Urinary bladder (tissue), 4 donors: ENCODE measurements at places on chromosomes 11 and 22. TPM values are rescaled to one million over a fixed set of nuclear protein-coding genes. Genes with fewer than 3 reads are reported as not detected.
A peak's percentile ranks its signal among the peaks of the same experiment; 100 is the strongest.

DNA sequence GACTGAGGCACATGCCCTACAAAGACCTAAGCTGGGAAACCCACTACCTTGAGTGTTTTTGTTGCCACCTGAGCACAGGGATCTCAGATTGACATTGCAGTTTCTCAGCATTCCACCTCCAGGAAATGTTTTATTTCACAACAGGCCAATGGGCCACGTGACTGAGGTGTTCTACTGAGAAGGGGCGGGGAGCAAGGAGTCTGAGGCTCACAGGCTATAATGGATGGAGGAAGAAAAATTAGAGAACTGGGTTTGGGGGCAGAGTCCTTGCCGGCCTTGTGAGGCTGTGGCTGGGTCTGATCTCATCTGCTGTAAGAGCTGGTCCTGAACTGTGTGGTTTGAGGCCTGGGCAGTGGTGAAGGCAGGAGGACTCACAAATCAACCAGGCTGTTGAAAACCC, 40.7 kb downstream of the ZNF202 start:
- no peak for DNase-seq

The PATE2 gene
- total RNA-seq: 0.53 TPM

- DNase-seq: peak; percentile 61
These were observed 88.6 kb upstream of the CRYBB3 start for GRCh38 chr22:25110846-25111578.

GRCh38 chr22:45098056-45098455, 65.7 kb upstream of the NUP50 start:
- no peak for DNase-seq

GRCh38 chr11:57475671-57476046, 15.3 kb downstream of the RTN4RL2 start:
- DNase-seq: no peak

DNA sequence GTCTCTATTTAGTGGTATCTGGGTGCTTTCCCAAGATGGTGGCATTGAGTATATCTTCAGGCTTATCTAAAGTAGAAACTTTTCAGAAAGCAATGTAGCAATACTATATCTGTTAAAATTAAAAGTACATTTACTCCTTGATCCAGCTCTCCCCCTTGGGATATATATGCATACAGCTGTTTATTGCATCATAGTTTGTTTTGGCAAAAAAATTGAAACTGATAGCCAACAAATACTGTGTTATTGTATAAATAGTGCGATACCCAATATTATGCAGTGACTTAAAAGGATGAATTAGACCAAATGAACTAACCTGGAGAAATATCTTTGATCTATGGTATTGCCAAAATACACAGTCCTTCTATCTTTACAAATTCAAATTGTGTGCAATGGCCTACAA, 8.4 kb upstream of the OR10A3 start:
- DNase-seq: no peak
